ENCODE measurements at places on chromosomes 2 and 18.
A peak's percentile ranks its signal among the peaks of the same experiment; 100 is the strongest.

DNA sequence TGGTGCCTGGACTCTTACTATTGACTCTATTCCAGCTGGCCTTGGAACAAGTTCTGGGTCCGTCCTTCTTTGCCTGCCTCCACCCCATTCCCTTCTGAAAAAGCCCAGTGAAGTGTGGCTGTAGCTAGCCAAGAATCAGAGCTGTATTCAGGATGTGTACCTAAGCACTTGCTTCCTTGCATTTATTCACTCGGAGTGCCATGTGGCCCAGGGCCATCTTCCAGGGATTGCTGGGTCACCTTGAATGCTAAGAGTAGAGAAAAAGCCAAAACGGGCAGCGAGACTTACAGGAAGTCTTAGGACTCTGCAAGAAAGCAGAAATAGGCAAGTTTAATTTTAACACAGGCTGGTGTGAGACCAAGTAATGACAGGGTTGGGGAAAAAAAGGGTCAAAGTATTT is 4.1 kb downstream of the ITGA6 start:
- DNase-seq, result no peak

DNA sequence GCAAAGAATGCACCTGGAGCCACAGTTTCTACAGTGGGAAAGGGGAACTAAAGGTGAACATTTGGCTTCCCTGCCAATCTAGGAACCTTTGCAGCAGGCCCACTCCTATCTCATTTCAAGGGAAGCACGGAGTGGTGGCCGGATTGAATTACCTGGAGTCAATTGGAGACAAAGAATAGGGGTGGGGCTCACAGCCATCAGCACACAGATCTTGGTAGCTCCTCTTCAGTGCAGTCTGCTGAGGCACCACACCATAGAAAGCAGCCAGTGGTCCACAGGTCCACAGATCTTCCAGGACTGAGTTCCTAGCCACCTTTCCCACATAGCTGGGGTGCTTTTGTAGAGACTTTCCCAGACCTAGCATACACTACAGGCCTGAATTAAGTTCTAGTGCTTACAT is 43.5 kb upstream of the NXPH2 start:
- DNase-seq, result no peak

GRCh38 chr2:10165282-10165681 is 42.7 kb downstream of the RRM2 start:
- DNase-seq, result no peak

GRCh38 chr2:240433973-240434727 is 1.3 kb upstream of the GPC1 start:
- DNase-seq, result peak; percentile 96

- DNase-seq, result peak; percentile 18
Observed at GRCh38 chr2:149767516-149767974, 180.0 kb upstream of the MMADHC start.

DNA sequence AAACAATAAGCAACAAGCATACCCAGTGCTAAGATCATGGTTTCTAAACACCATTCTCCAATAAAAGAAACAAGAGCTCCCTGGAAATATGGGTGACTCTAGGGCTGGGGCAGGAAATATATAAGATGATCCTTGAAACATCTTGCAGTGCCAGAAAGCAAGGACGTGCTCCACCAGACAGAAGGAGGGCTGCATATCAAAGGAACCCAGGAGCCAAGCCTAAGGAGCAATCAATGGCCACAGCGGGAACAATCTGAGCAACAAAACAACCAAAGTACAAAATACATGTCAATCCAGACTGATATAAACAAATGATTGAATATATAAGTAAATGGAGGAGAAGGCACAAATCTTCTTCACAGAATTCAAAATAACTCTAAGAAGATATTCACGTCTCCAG is 10.1 kb downstream of the SPIRE1 start:
- DNase-seq, result no peak

- DNase-seq, result no peak
Observed at GRCh38 chr2:241569831-241570281, 11.3 kb downstream of the BOK start.

DNA sequence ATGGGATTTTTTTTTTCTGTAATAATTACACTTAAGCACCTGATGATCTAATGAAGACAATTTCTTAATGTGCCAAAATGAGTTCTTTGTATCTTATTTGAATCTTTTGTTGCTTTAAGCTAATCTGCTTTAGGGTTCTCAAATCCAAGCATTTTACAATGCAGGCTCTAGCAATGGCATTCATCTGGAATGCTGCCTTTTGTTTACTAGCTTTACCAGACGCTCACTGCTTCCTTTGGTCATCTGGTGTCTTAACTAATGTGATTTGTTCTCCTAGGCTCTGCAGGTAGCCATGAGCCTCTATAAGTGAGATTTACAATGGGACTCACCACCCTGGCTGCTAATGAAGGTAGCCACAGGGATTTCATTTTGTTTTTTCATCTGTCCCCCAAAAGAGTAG is 100.3 kb downstream of the GREB1L start:
- no peak for DNase-seq

GRCh38 chr18:7808992-7809391 is 241.9 kb downstream of the PTPRM start:
- DNase-seq, result no peak

DNA sequence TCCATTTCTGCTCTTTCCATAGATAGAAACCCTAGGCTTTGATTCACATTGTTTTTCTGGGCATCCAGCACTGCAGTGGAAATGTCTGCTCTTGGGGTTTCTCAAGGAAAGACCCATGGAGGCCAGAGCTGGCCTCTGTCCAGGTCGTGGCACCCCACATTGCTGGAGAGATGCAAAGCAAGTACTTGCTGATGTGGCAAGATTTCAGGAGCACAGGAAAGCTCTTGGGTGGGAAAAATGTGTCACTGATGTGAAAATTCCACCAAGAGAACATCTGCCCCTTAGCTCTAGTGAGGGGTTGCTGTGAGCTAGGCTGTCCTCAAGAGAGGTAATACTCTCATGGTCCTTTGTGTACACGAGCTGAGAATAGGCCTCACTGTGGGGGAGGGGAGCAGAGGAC is 156.1 kb upstream of the SIX3 start:
- DNase-seq, result no peak

GRCh38 chr18:62876828-62877227 is 161.5 kb downstream of the PHLPP1 start:
- no peak for DNase-seq

- no peak for DNase-seq
Observed at GRCh38 chr18:25351280-25351775, 638 bp downstream of the ZNF521 start.

DNA sequence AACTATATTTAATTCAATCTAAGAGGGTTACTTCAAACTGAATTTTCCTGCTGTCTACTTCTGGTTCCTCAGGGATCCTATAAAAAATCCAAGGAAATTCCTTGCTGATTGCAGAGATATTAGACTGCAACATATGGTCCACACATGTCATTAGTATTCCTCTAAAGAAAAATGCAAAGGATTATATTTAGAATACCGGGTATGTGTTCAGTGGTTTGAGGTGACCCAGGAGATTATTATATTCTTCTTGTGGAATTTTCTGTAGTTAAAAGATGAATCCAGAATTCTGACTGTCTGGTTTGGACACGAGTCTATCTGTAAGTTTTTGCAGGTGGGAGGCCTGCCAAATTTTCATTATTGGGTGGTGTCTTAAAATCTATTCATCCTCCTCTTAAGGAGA is 18.2 kb downstream of the HOXD1 start:
- DNase-seq, result no peak

- no peak for DNase-seq
Observed at GRCh38 chr2:129118296-129118695, 799.6 kb upstream of the HS6ST1 start.

DNA sequence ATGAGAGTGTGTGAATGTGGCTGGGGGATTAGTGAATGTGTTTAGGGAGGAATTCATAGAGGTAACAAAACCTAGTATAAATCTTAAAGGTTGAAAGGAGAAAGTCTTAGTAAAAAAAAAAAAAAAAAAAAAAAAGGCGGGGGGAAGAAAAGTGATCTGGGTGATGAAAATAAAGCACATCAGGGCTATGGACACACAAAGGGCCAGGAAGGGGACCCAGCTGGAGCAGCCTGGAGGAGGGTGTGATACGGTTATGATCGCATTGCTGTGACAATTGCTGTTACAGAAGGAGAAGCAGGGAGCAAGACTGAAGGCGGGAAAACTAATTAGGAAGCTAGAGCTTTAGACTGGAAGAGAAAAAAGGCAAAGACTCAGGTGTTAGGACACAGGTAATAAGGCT is 85.4 kb downstream of the DLGAP1 start:
- no peak for DNase-seq

DNA sequence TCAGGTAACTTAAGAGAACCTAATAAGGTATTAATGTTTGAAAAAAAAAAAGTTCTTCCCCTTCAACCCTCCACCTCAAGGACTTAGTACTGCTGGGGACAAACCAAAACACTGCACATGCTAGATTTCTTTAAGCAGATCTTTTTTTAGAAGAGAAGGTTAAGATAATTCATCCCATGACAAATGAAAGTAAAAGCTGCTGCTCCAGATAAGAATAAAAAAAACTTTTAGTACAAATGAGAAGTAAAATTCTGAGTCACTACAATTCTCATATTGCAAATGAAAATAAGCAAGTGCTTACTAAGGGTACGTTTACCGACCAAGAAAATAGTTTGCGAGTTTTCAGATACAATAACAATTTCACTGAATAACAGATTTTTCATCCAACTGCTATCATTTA is 8.9 kb downstream of the STAM2 start:
- DNase-seq, result no peak
